CD14-positive monocyte (primary cell): ENCODE measurements at places on chromosomes 12 and 14. TPM values are rescaled to one million over a fixed set of nuclear protein-coding genes. Genes with fewer than 3 reads are reported as not detected.

OR6C2 gene
- polyA plus RNA-seq: not detected in 2 replicates

FOXN4 gene
- not detected for polyA plus RNA-seq

TMEM119 gene
- 0.56 TPM for polyA plus RNA-seq

AKAP5 gene
- polyA plus RNA-seq: not detected

SIX6 gene
- polyA plus RNA-seq: not detected

RDH16 gene
- polyA plus RNA-seq: not detected

MYRFL gene
- not detected in 2 replicates for polyA plus RNA-seq

GPR132 gene
- polyA plus RNA-seq: 13.0 TPM

PPP1CC gene
- polyA plus RNA-seq: 41.4 and 63.2 TPM in 2 replicates

SFSWAP gene
- 7.3 TPM for polyA plus RNA-seq

CLEC2D gene
- polyA plus RNA-seq: 2.5 TPM

GLT8D2 gene
- not detected in 2 replicates for polyA plus RNA-seq

- DNase-seq: no peak
These were observed 309.6 kb downstream of the TMTC2 start for GRCh38 chr12:82996168-82996812.

DNA sequence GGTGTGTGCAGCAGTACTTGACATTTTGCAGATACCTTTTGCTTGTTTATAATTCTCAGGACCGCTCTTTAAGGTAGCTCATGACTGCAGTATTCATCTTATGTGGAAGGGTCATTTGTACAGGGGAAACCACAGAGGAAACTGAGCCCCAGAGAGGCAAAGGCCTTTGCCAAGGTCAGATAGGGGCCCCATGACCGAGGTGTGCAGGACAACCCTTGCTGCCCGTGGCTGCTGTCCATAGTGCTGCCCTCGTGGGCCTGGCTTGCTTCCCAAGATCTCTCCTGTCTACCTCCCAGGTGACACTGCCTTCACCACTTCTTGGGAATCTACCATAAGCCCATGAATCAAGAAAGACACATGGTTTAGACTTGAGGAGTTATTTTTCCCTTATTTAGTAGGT lies 198.7 kb upstream of the BCL2L14 start:
- no peak for DNase-seq

DNA sequence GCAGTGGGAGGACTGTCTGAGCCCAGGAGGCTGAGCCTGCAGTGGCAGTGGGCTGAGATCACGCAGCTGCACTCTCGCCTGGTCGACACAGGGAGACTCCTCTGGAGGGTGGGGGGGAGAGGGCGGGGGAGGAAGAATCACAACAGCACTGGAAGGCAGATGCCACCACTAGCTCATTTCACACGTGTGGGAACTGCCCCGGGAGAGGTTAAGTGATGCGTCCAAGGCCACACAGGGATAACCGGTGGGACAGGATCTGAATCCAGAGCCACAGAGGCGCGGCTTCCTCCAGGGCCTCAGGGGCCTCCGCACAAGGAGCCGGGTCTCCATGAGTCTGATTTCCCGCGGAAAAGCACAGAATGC lies 20.8 kb downstream of the STX2 start:
- no peak for DNase-seq

DNA sequence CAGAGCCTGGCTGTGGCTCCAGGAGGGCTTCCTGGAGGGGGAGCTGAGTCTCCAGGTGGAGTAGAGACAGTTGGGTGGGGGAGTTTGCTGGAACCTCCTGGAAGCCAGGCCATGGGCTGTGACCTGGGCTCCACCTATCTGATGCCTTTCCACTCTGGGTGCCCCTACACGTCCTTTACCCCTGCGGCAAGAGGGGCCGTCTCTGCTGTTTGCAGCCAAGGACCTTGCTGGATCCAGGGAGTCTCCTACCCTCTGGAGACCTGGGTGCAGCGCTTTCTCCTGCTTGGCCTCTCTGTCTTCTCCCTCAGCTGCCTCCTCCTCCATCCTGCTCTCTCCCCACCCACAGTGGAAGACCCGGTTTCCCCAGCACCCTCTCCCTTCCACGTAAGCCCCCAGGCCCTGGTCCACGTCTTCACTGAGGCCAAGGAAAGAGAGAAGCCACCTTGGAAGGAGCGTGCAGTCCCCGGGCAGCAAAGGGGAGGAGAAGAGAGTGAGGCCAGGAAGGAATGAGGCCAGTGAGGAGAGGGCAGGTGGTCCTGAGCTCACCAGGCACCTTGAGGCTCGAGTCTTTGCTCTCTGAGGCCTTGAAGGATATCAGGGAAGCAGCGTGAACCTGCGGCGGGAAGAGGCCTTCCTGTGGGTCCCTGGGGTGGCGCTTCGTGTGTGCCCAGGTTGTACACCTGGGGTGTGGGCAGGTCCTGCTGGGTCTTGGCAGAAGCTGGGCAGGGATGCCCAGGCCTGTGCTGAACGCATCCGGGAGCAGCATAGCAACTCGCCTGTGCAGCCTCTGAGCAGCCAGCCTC lies 294.3 kb upstream of the RTL1 start:
- no peak for DNase-seq

GRCh38 chr12:56885316-56885715 lies 48.9 kb downstream of the SDR9C7 start:
- no peak for DNase-seq

DNA sequence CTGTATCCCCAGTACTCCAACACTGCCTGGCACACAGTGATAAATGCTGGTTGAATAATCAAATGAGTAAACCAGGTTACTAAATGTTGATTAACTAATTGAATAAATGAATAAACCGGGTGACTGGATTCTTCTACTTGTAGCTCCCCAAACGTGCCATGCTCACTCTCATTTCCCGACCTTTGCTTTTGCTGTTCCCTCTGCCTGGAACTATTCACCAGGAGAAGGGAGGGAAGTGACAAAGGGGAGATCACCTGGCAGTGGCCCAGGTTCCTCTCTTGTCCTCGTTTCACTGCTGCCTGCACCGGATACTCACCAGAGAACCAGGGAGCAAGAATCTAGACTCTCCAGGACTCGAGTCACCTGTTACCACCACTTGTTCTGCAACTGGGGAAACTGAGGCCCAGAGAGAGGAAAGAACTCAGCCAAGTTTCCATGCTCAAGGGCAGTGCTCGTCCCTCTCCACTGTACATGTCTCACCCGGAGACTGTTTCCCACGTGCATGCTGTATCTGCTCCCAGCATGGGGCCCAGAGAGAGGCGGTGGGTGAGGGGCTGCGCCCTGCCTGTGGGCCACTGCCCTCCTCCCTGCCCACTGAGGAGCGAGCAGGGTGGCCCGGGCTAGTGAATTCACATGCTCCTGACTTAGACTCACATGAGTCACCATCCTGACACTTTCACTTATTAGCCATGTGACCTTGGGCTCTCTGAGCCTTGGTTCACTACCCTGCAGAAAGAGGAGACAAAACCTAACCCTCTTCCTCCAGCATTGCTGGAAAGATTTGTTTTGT lies 17.7 kb upstream of the POP5 start:
- DNase-seq: peak; percentile 83

- no peak for DNase-seq
These were observed 132.8 kb upstream of the BTG1 start for GRCh38 chr12:92278378-92278828.

- no peak for DNase-seq
These were observed 15.2 kb upstream of the RXYLT1 start for GRCh38 chr12:63764481-63764880.

DNA sequence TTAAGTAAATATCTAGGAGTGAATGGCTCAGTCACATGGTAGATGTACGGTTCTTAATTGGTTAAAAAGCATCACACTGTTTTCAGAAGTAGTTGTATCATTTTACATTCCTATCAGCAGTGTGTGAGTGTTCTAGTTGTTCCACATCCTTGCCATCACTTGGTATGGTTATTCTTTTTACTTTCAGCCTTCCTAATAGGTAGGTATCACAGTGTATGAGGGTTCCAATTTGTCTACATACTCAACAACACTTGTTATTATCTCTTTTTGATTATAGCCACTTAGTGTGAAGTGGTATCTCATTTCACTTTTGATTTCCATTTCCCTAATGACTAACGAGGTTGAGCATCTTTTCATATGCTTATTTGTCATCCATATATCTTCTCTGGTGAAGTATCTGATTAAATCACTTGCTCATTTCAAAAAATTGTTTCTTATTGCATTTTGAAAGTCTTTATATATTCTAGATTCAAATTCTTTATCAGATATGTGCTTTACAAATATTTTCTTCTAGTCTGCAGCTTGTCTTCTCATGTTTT lies 3.5 kb upstream of the SPRYD3 start:
- DNase-seq: no peak

GRCh38 chr12:103640831-103641230 lies 53.8 kb downstream of the STAB2 start:
- DNase-seq: no peak

DNA sequence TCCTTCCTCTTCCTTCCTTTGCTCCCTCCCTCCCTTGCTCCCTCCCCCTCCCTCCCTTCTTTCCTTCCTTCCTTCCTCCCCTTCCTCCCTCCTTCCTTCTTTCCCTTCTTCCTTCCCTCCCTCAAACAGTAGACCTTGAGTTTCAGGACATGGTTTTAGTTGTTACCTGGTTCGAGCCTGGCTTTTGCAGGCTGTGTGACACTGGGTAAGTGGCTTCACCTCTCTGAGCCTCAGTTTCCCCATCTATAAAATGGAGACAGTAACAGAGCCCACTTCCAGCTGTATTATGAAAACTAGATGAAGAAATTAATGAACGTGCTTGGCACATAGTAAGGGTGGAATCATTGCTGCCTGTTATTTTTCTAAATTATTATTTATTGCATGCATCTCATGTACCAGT lies 171.0 kb upstream of the LHX5 start:
- DNase-seq: no peak

- no peak for DNase-seq
These were observed 356.0 kb downstream of the ADGRD1 start for GRCh38 chr12:131309700-131310099.

- no peak for DNase-seq
These were observed 12.0 kb upstream of the FAM234B start for GRCh38 chr12:13032164-13032563.

DNA sequence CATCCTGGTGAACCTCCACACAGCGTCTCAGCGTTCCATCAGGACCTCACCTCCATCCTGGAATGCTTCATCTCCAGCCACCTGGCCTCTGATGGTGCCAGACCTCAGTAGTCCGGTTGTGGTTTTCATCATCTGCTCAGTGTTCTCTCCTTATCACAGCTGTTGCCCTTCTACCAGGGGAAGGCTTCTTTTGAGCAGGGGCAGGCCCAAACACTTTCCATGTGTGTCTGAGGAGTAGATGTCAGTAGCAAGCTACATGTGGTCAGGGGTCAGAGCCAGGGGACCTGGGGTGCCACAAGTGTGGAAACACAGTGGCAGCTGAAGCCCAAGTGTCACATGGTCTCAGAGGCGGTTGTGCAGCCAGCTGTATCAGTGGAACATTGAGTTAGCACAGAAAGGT lies 30.2 kb upstream of the FGD4 start:
- no peak for DNase-seq

DNA sequence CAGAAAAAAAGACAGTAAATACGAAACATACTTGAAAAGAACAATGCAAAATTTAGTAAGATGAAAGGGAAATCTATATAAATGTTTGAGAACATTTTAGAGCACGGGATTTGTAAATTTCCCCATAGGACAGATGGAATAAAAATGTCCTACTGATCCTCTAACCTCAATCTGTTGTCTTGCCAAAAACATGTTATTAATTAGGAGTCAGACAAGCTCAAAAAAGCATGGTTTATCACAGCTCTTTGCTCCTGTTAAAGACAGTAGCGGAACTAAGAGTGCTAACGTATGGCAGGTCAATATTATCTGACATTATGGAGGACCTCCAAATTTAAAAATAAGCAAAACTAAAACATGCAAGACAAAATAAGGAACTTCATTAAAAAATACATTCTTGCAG lies 12.9 kb downstream of the GMFB start:
- no peak for DNase-seq

DNA sequence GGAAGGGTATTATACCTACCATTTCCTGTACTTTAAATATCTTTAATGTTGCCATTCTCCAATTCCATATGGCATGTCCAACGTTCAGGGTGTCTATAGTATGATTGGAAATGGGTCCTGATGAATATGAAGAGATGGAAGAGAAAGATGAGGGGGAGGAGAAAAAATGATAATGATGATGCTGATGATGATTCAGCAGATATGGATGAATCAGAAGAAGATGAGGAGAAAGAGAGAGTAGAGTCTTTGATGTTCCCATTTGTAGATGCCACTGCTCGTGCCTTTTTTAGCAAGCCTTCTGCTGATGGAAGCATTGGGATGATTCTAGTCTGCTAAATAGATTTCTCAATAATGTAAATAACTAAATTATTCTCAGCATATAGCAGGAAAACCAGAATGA lies 163.5 kb downstream of the PIK3C2G start:
- DNase-seq: no peak

- DNase-seq: no peak
These were observed 20.9 kb upstream of the OVCH1 start for GRCh38 chr12:29518407-29518806.
